Posterior cingulate gyrus (tissue), 11 donors: ENCODE measurements at places on chromosomes 4 and X.
A peak's percentile ranks its signal among the peaks of the same experiment; 100 is the strongest.

DNA sequence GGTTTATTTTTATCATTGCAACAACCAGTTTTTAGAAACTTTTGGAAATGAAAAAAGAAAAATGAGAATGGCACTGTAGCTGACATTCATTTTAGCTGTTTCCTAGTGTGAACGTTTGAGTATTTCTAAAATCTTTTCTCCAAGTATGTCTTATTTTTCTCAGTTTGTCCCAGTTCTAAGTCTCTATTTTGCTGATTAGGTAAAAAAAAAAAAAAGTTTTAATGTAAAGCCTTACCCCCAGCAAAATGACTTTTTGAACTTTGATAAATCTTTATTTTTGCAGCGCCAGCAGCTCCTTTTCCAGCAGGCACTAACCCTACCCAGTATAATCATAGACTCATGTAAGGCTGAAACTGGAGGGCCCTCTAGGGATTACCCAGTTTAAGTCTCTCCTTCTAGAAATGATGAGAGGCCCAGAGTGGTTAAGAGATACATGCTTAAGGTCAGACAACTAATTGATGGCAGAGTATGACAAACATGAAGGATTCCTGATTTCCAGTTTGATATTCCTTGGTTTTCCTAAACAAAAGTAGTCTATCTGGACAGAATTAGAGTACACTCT is 84.3 kb upstream of the SLC4A4 start:
- no peak for DNase-seq

DNA sequence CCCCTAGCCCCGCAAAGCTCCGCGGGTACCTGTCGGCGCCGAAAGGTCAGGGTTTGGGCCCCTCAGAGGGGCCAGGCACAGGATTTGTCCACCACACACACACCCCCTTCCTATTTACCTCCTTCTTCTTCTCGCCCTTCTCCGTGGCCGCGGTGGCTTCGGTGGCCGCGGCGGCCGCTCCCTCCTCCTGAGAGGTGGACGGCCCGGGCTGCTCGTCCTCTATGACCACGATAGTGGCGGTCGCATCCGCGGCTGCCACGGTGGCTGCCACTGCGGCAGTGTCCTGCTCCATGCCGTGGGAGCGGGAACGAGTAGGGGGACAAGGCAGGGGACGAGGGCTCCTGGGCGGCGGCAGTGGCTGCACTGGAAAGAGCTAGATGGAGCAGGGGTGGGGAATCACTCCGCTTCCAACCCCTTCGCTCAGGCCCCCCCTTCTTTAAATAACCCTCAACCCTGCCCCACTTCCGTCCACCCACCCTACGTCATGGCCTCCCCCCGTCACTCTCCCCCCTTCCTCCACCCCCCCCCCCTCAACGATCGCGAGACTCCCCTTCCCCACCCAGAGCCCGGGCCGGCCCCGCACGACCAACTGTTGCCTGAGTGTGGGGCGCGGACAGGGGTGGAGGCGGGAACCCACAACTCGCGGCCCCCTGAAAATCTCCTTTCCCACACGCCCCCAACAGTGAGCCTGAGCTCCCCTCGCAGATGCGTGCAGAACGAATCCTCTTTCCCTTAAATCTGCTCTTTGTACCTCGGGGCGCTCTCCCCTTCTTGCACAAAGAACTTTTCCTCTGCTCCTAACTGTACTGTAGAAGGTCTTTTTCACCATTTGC is at the start of gene SMARCA1:
TSS of gene SMARCA1 (minus strand) at position 412 of the 833 bp plus-strand sequence. CDS start at position 292, 120 bp downstream.
- DNase-seq, result peak; percentile 42

DNA sequence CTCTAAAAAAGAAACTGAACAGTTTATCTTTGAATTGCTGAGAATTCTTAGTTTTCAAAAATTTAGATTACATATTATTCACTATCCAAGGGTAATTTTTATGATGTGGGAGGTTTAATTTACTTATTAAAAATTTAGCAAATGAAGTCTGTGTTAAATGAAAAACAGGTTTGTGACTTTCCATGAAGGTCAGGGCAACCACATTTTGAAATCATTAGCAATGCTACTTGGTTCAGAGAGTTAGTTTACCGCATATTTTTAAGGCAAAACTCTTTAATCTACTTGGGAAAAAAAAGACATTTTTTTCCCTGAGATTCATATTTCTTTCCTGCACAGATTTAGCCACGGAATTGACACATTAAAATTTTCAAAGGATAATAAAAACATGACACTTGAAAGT is 37.3 kb upstream of the PRSS12 start:
- no peak for DNase-seq

- DNase-seq, result no peak
Observed at GRCh38 chr4:188220006-188220405, 80.8 kb downstream of the TRIML1 start.

GRCh38 chrX:153510383-153510782 is 7.1 kb upstream of the ATP2B3 start:
- DNase-seq, result no peak

DNA sequence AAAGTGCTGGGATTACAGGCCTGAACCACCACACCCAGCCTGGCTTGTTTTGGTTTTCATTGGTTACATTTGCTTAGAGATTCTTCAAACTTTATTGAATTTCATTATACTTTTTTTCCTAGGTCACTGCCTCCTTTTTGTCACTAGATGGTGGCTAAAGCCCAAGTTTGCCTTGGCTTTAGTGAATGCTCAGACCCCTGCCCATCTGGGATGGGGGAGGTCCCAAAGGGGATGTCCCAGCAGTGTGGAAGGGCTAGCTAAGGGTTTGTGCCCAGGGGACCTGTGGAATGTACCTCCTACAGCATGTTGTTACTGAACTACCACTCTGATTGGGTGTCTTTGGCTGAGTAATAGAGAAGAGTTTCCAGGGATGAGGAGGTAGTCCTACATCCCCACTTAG is 58.4 kb downstream of the CEP135 start:
- DNase-seq, result no peak
